AG04449 (cell line): ENCODE measurements at places on chromosomes 2 and 18.
A peak's percentile ranks its signal among the peaks of the same experiment; 100 is the strongest.

DNA sequence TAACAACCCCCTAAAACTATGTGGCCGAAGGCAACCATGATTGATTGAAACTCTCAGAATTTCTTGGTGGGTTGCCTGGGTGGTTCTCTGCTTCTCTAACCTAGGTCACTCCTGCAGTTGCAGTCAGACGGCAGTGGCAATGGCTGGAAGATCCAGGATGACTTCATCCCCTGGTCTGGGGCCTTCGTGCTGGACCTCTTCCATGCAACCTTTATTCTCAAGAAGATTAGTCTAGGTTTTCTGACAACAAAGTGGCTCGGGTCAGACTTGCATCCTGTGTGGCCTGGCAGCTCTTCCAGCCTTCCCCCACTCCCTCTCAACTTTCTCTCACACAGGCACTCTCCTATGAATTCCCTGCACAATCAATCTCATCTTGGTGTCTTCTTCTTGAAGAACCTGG, 76.4 kb downstream of the METTL4 start:
- no peak for DNase-seq

DNA sequence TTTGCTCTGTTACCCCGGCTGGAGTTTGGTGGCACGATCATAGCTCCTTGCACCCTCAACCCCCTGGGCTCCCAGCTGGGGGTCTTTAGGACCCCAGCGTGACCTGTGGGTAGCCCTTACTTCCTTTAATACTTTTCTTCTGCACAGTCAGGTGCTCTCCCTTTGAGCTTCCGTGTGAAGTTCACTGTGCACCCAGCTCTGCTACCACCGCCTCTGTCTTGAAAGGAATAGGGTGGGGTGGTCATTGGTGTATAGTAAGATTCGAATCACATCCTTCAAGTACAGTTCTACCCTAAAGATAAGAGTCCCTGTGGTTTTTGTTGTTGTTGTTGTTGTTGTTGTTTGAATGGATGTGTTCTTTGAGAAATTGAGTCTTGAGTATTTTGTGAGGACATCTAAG, 267.4 kb downstream of the NEDD4L start:
- DNase-seq, result no peak

DNA sequence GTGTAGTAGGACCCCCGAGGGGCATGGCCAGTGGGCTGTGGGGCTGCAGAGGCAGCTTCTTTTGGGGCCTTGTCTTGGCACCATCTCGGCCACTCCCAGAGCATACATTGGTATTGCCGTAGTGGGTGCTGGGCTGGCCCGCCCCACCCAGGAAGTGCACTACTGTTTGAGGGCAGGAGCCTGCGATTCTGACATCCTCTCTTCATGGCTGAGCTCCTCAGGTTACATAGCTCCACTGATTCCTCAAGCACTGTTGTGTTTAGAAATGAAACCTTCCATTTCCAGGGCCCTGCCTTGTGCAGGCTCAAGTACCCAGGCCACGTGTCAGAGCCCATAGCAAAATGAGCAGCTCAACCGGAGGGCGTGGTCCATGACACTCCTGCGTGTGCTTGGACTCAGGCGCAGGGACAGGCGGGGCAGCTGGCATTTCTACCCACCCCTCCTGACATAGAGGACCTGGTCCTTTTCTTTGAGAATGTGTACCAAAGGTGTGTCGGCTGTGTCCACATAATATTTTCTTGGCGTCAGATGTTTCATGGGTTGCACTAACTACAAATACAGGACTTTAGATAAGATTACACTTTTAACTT, 67.9 kb downstream of the DGKD start:
- no peak for DNase-seq

- DNase-seq, result no peak
These were observed 40.9 kb upstream of the KCNG2 start for GRCh38 chr18:79756826-79757225.

- no peak for DNase-seq
These were observed 487.8 kb downstream of the GALR1 start for GRCh38 chr18:77737405-77737804.

DNA sequence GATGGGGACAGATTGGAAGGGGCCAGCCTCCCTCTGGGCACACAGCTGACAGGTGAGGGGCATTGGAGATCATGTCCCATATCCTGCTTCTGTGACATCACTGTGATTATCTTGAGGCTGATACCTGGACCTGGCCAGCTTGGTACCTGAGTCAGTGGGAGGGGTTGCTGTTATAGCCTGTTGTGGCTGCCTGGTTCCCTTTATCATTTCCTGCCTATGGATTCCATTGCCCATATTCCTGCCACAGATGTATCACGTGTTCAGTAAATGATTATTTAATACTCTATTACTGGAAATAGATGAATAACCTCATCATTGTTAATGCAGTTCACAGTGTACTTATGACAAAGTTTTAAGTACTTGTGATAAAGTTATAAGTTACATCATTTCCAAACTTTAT, 7.8 kb upstream of the SCYGR1 start:
- no peak for DNase-seq

DNA sequence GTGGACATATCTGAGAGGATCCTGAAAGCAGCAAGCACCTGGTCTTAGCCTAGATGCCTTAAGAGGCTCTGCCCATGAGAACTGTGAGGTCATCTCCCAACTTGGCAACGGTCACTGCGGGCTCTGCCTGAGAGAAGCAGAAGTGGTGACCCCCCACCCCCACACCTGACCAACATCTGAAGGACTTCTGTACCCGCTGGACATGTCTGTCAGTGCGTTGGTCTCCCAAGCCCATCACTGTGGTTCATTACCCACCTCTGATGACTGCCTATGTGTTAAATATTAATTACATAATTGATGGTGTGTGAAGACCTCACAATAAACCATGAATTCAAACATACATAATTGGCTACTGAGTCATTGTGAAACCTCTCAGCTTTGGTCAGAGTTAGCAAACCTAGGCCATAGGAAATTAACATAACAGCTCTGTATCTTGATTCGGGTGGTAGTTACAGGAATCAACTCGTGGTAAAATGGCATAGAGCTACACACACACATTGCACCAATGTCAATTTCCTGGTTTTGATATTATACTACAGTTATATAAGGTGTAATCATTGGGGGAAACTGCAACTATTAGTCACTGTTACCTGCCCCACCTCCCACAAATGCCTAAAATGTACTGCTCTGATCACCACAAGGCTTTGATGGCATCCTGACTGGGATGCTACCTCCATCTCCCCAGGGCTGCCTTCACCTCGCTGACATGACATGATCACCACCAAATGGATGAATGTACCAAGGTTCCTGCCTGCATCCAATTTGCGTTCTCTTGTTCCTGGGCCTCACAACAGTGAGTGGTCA, 4.3 kb upstream of the GALNT1 start:
- no peak for DNase-seq

DNA sequence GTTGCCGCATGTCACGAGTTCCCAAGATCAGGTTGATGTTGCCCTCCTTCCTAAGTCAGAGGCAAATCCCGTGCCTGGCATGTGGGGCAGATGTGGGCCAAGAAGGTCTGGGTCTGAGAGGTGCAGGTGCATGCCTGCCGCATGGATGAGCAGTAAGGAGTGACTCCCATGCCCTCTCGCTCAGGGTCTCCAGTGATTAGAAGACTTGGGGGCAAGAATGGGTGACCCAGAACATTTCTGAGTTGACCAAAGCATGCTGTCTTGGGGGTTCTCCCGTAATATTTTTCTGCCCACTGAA, 120.6 kb upstream of the HDAC4 start:
- DNase-seq, result no peak

GRCh38 chr18:26457611-26458353, 90.6 kb downstream of the KCTD1 start:
- DNase-seq, result no peak

DNA sequence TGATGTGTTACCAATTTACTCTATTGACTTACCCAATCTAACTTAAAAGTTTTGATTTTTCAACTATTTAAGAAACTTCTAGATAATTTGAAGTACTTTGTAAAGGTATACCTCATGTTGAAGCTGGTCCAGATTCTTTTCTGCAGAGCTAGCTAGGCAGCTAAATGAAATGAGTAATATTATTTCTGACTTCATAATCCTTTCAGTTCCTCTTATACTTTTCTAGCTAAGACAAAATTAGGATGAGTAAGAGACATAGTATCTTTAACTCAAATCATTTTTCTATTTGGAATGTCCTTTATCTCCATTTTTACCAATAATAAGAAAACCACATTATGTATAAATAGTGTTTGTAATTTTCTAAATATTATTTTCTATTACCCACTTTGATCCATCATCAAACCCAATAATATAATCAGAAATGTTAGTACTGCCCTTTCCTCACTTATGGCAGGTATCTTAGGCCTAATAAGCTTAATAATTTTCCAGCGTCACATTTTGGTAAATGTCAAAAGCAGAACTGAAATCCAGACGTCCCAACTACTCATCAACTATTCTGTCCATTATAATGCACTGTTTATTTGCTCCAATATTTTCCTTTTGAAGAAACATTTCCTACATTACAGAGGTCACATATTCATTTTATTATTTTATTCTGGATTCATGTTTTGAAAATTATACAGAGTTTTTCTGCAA, 456.6 kb downstream of the THSD7B start:
- no peak for DNase-seq

GRCh38 chr2:30577151-30577550, 130.1 kb downstream of the LCLAT1 start:
- DNase-seq, result no peak

DNA sequence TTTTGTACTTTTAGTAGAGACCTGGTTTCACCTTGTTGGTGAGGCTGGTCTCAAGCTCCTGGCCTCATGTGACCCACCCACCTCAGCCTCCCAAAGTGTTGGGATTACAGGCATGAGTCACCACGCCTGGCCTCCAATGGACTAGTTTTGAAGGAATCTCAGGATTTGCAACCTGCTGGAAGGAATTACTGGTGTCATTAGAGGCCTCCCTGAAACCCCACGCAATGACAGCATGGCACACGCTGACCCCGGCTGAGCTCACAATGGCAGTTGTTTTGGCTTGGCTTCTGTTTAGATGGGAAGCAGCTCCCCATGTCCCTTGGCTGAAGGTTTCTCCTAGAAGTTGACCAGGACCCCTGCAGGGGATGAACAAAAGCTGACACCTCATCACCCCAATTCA, 23.1 kb upstream of the COPS8 start:
- no peak for DNase-seq

GRCh38 chr2:51535763-51536162, 503.8 kb upstream of the NRXN1 start:
- DNase-seq, result no peak

GRCh38 chr2:20618886-20619521, 31.9 kb downstream of the HS1BP3 start:
- DNase-seq, result no peak

DNA sequence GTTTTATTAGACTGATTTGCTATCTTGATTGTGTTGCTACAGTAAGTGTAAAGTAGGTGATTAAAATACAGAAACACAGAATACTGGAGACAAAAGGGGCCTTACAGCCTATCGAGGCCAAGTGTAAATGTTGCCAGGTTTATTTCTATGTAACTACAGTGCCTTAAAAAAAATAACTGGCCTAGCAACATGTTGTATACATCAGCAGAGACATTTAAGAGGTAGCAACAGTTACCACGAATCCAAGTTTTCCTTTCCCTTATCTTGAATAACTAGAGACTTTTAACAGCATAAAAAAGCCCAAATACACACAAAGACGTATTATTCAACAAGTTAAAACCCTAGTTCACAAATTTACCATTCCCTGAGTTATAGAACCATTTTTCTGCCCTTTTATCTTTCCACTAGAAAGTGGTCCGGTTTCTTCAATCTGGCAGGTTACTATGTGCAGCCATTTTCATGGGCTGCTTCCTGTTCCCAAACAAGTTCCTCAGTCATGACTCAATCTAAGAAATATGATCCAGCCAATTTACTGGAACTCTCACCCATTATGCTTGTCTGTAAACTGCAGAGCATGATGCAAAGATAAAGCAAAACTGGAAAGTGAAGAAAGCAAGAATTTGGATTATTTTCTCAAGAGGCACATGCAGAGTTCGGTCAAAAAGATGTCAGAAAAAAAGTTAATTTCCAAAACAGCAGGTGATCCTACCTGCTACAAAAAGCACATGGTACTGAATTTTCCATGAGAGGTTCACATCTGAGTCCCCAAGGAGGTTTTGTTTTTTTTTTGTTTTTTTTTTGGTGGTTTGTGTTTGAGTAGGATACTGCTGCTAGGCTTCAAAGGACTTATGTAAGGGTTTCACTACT, 22.2 kb downstream of the NFE2L2 start:
- DNase-seq, result peak; percentile 93

- DNase-seq, result no peak
These were observed 114.4 kb downstream of the TSN start for GRCh38 chr2:121869873-121870272.

DNA sequence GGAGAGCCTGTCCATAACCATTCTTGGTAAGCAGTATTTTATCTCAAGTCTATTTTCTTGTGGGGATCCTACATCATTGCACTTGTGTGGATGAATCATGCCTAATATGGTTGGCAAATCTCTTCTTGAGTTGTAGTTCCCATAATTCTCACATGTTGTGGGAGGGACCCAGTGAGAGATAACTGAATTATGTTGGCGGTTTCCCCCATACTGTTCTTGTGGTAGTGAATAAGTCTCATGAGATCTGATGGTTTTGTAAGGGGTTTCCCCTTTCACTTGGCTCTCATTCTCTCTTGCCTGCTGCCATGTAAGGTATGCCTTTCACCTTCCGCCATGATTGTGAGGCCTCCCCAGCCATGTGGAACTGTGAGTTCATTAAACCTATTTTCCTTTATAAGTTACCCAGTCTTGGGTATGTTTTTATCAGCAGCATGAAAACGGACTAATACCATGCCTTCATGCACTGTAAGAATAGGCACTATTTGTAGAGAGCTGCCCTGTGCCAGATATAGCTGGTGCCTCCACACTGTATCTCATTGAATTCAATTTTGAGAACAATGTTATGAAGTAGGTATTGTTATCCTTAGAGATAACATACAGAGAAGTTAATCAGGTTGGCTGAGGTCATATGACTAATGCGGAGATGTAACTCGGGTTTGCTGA, 148.3 kb downstream of the PLCL1 start:
- no peak for DNase-seq

DNA sequence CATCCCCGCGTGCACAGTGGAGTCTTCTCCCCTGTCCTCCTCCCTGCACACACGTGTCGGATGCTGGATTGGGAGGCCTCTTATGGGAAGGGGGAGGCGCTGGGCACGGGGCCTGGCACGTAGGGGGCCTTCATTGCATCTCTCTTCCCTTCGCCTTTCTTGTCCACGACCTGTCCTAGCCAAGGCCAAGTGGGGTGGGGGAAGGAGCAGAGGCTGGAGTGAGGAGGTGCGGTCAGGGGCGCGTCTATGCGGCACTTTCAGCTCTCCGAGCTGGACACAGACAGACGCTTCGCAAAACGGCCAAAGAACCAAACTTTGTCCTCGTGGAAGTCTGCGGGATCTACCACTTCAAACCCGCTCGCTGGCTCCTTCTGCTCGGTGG, 13.4 kb downstream of the ALPG start:
- no peak for DNase-seq

- no peak for DNase-seq
These were observed 69.9 kb downstream of the PLB1 start for GRCh38 chr2:28565720-28566295.

GRCh38 chr18:45689396-45689795, 34.6 kb upstream of the SLC14A1 start:
- DNase-seq, result no peak
